ENCODE measurements at places on chromosomes 7 and 10.

- H3K4me3 ChIP-seq, result no peak overlapping the region
- H3K27ac ChIP-seq, result no peak overlapping the region
- DNase-seq, result no peak
- no peaks in the 10 kb centered on the region for H3K27me3 ChIP-seq
Measured at GRCh38 chr10:19449860-19450259, 366.4 kb upstream of the PLXDC2 start.

GRCh38 chr10:132962623-132963429, 20.5 kb upstream of the CFAP46 start:
- H3K27ac ChIP-seq, result no peak overlapping the region
- DNase-seq, result no peak
- H3K27me3 ChIP-seq, result peaks cover 7% of the 10 kb centered on the region
- no peaks in the 10 kb centered on the region for H3K4me1 ChIP-seq
- H3K36me3 ChIP-seq, result no peaks in the 10 kb centered on the region
- H3K4me3 ChIP-seq, result peak overlapping the region; percentile 70

DNA sequence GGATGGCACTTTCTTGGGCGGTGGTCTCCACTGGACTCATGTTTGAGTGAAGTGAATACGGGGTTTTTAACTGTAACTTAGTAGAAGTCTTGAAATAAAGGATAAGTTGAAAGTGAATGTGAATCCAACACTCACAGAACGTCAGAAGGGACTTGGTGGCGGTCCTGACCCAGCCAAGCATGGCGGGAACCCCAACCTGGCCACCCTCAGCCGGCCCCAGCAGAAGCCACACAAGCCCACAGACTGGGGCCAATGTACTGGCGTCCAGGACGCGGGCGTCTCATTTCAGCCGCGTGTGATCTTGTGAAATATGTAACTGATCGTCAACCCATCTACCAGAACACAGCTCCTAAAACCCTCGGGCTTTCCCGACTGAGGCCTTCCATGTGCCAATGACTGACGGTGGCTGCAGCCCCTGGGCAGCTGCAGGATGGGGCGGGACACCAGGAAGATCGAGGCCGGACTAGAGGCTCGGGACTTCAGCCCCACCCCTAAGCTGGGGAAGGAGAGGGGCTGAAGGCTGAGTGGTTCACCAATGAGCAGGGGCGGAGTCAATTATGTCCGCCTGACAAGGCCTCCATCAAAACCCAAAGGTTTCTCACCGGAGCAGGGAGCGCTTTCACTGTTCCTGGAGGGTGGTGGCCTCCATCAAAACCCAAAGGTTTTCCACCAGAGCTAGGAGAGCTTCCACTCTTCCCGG, 161.5 kb downstream of the MAD1L1 start:
- H3K4me3 ChIP-seq, result no peak overlapping the region
- H3K27me3 ChIP-seq, result no peaks in the 10 kb centered on the region
- peaks cover 15% of the 10 kb centered on the region for H3K4me1 ChIP-seq
- no peak for DNase-seq
- H3K36me3 ChIP-seq, result peaks cover 4% of the 10 kb centered on the region
- H3K27ac ChIP-seq, result no peak overlapping the region

DNA sequence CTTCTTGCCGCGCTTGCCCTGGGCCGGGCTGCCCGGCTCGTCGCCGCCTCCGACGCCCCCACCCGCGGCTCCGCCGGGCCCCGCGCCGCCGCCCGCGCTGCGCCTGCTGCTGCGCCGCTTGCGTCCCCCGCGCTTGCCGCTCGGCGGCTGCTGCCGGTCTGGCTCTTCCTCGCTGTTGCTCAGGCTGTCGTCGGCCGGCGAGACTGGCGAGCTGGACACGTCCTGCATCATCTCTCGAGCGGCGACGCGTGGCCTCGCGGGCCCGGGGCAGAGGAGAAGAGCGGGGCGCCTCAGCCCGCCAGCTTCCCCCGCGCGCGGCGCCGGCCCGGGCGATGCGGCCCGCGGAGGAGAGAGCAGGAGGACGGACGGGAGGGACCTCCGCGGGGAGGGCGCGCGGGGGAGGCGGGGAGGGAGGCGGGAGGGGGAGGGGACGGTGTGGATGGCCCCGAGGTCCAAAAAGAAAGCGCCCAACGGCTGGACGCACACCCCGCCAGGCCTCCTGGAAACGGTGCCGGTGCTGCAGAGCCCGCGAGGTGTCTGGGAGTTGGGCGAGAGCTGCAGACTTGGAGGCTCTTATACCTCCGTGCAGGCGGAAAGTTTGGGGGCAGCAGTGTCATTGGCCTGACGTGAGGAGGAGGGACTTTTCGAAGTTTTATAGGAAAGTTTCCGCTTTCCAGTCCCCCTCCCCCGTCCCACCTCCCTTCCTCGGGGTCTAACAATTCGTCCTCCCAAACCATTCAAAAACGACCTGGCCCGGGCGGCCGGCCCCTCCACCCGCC, at the start of gene TWIST1:
TSS of gene TWIST1 (minus strand) at position 546 of the 779 bp plus-strand sequence. CDS start at position 231, 315 bp downstream.
- H3K36me3 ChIP-seq, result no peaks in the 10 kb centered on the region
- peaks cover 13% of the 10 kb centered on the region for H3K4me1 ChIP-seq
- H3K4me3 ChIP-seq, result no peak within 1 kb of the TSS
- DNase-seq, result no peak

DNA sequence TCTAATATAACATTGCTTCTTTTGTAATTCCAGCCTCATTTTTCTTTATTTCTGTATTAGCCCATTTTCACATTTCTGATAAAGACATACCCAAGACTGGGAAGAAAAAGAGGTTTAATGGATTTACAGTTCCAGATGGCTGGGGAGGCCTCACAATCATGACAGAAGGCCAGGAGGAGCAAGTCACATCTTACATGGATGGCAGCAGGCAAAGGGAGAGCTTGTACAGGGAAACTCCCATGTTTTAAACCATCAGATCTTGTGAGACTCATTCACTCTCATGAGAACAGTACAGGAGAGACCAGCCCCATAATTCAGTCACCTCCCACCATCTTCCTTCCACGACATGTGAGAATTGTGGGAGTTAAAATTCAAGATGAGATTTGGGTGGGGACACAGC, 510.3 kb downstream of the CNTNAP2 start:
- DNase-seq, result no peak
- no peak overlapping the region for H3K27ac ChIP-seq
- H3K4me1 ChIP-seq, result no peaks in the 10 kb centered on the region
- H3K36me3 ChIP-seq, result no peaks in the 10 kb centered on the region

- H3K27me3 ChIP-seq, result no peaks in the 10 kb centered on the region
- H3K36me3 ChIP-seq, result no peaks in the 10 kb centered on the region
- H3K4me3 ChIP-seq, result no peak overlapping the region
- H3K4me1 ChIP-seq, result peaks cover 80% of the 10 kb centered on the region
- no peak for DNase-seq
Measured at GRCh38 chr10:110848106-110848505, 23.6 kb upstream of the PDCD4 start.

GRCh38 chr7:128266883-128267594, 26.0 kb downstream of the LEP start:
- H3K27ac ChIP-seq, result no peak overlapping the region
- H3K4me3 ChIP-seq, result no peak overlapping the region
- H3K4me1 ChIP-seq, result peaks cover 4% of the 10 kb centered on the region
- no peaks in the 10 kb centered on the region for H3K27me3 ChIP-seq

GRCh38 chr7:55020466-55020871, 1.7 kb downstream of the EGFR start:
- H3K4me3 ChIP-seq, result no peak overlapping the region
- no peaks in the 10 kb centered on the region for H3K36me3 ChIP-seq
- DNase-seq, result no peak
- H3K27ac ChIP-seq, result no peak overlapping the region
- H3K4me1 ChIP-seq, result no peaks in the 10 kb centered on the region
- H3K27me3 ChIP-seq, result no peaks in the 10 kb centered on the region

DNA sequence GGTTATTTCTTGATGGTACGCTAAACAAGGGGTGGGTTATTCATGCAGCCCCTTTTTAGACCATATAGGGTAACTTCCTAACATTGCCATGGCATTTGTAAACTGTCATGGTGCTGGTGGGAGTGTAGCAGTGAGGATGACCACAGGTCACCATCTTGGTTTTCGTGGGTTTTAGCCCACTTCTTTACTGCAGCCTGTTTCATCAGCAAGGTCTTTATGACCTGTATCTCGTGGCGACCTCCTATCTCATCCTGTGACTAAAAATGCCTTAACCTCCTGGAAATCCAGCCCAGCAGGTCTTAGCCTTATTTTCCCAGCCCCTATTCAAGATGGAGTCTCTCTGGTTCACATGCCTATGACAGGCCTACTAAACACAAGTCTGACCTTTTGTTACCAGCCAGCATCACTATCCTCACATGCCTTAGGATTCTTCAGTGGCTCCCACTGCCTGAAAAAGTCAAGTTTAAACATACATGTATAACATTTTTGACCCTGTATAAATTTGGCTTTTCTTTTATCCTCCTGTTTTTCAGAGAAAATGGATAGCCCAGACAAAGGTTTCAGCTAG, 13.2 kb upstream of the COBL start:
- H3K4me3 ChIP-seq, result no peak overlapping the region
- peaks cover 2% of the 10 kb centered on the region for H3K27me3 ChIP-seq
- no peaks in the 10 kb centered on the region for H3K4me1 ChIP-seq
- H3K36me3 ChIP-seq, result no peaks in the 10 kb centered on the region
- no peak overlapping the region for H3K27ac ChIP-seq

DNA sequence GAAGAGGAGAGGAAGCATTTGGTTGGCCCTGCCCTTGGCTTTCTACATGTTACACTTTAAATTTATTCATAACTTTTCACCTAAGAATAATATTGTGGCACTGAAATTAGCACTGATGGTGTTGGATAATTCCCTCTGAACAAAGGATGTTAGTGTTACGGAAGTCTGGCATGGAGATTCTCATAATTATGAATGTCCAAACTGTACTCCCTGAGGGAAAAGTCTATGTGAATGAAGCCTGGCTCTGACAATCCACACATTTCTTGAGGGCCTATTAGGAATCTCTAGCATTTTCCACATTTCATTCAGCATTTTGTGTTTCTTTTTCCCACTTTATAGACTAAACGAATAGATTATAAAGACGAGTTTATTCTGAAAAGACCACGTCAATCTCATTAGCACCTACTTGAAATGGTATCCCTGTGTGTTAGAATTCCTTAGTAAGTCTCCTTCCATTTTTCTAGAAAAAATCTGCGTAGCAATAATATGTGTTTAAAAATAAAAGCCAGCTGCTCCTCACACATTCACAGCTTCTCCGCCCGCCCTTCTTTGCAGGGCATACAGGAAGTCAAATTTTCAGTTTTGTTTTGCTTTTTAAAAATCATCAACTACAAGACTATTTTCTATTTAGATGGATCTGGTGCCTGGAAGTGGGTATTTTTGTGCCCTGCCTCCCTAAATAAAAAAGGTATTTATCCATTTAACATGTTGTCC, 131.8 kb upstream of the PALS2 start:
- H3K4me3 ChIP-seq, result no peak overlapping the region
- H3K36me3 ChIP-seq, result no peaks in the 10 kb centered on the region
- DNase-seq, result no peak
- H3K27ac ChIP-seq, result peak overlapping the region; percentile 72
- peaks cover 4% of the 10 kb centered on the region for H3K4me1 ChIP-seq
- no peaks in the 10 kb centered on the region for H3K27me3 ChIP-seq

GRCh38 chr7:5497295-5498103, 73.9 kb upstream of the TNRC18 start:
- H3K27ac ChIP-seq, result no peak overlapping the region
- no peak overlapping the region for H3K4me3 ChIP-seq
- no peak for DNase-seq
- peaks cover 4% of the 10 kb centered on the region for H3K4me1 ChIP-seq
- peaks cover 20% of the 10 kb centered on the region for H3K36me3 ChIP-seq

GRCh38 chr10:13589316-13589715, 2.6 kb downstream of the PRPF18 start:
- H3K36me3 ChIP-seq, result peaks cover 7% of the 10 kb centered on the region
- DNase-seq, result no peak
- H3K27me3 ChIP-seq, result peaks cover 3% of the 10 kb centered on the region

- H3K36me3 ChIP-seq, result peaks cover 3% of the 10 kb centered on the region
- H3K4me3 ChIP-seq, result peak overlapping the region; percentile 10
- peaks cover 48% of the 10 kb centered on the region for H3K4me1 ChIP-seq
- peak; percentile 53 for DNase-seq
Measured at GRCh38 chr7:2040893-2041270, 191.9 kb downstream of the MAD1L1 start.

GRCh38 chr10:43076876-43077420, at the start of gene RET:
Gene RET, plus strand, starts transcription at chr10:43077069. Its CDS starts 190 bp downstream, at chr10:43077259.
- H3K4me3 ChIP-seq, result no peak within 1 kb of the TSS
- peaks cover 67% of the 10 kb centered on the region for H3K27me3 ChIP-seq
- H3K36me3 ChIP-seq, result no peaks in the 10 kb centered on the region

- H3K4me1 ChIP-seq, result no peaks in the 10 kb centered on the region
- no peak overlapping the region for H3K4me3 ChIP-seq
- H3K27ac ChIP-seq, result no peak overlapping the region
- H3K27me3 ChIP-seq, result no peaks in the 10 kb centered on the region
- DNase-seq, result no peak
- no peaks in the 10 kb centered on the region for H3K36me3 ChIP-seq
Measured at GRCh38 chr10:112634096-112634830, 187.2 kb downstream of the VTI1A start.

DNA sequence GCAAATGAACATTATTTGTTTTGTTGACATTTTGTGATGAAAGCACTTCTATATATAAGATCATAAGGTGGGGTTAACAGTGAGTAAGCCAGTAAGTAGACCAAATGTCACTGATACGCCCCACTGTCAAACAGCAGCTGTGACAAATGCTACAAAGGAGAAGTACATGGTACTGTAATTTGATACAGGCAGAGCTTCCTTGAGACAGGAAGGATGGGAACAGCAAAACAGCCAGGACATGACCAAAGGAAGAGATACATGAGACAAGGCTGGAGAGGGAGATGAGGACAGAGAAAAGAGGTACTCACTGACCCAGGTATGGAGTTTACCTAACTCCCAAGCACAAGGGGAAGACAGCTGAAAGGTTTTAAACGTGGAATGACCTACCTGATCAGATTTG, 127.0 kb downstream of the SRPK2 start:
- no peaks in the 10 kb centered on the region for H3K36me3 ChIP-seq
- no peak overlapping the region for H3K4me3 ChIP-seq
- no peak overlapping the region for H3K27ac ChIP-seq
- H3K4me1 ChIP-seq, result peaks cover 9% of the 10 kb centered on the region

- no peak for DNase-seq
- H3K4me3 ChIP-seq, result no peak overlapping the region
- no peak overlapping the region for H3K27ac ChIP-seq
Measured at GRCh38 chr7:90246171-90246570, 1.2 kb downstream of the CFAP69 start.

DNA sequence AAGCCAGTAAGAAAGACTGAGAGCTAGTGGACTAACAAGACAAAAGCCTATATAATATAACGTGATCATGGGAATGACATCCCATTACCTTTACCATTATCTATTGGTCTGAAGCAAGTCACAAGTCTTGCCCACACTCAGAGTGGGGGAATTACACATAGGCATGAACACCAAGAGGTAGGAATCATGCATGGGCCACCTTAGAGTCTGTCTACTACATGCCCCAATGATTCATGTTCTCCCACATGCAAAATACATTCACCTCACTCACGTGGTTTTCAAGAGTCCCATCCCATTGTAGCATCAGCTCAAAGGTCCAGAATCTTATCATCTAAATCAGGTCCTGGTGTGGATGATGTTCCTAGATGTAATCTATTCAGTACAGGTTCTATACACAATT, 29.4 kb downstream of the DNAJC9 start:
- no peak overlapping the region for H3K4me3 ChIP-seq
- no peaks in the 10 kb centered on the region for H3K36me3 ChIP-seq
- H3K27me3 ChIP-seq, result no peaks in the 10 kb centered on the region
- no peaks in the 10 kb centered on the region for H3K4me1 ChIP-seq
- no peak overlapping the region for H3K27ac ChIP-seq

All from T-cell (primary cell).